ENCODE measurements at places on chromosomes 11 and 22.

DNA sequence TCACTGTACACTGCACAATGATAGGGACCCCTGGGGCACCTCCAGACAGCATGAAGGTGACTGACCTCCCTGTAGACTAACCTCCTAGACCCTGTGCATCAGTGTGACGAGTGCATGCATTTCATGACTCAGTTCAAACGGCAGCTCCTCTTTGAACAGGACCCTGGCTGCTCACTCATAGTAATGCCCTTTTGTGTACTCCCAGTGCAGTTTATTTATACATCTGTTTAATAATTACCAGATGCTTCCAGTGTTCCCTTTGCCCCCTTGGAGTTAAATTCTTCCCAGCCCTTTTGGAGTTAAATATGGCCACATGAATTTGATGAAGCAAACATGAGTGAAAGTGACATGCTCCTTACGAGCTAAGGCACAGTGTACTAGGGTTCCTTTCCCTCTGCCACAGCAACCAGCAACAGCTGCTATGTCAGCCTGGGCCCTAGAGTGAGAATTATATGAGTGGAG is 72.4 kb downstream of the PANX1 start:
- DNase-seq, result no peak

DNA sequence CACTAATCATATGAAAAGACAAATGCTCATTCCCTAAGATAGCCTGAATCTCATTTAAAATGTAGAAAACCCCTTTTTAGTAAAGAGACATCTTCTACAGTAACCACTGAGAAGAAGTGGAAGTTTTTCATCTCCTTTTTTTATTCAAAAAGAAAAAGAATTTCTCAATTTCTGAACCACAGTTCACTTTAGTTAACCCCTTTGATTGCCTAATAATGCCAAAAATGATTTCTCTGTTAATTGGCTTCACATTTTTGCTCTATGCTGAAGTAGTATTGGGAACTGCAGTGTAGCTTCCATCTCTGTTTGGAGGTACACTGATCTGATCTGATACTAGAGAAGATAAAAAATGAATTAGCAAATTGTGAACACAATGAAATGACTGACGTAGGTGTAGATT is 58.3 kb downstream of the CD44 start:
- DNase-seq, result no peak

DNA sequence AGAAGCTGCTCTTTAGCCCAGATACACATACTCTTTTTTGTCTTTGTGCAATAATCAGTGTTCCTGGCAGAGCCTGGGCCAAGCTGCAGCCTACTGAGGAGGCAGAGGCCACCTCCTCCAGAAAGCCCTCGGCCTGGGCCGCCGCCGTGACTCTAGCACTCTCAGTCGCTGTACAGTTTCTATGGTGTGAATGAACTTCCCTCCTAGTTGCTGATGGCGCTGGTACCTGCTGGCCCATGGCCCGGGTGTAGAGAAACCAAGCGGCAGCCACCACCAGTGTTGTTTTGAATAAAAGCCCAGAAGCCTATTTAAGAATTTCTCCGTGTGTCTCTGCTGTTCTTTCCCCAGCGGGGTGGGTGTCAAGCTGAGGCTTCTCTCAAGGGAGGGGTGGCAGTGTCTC is 118.9 kb downstream of the CACNA1I start:
- no peak for DNase-seq

- DNase-seq, result no peak
Measured at GRCh38 chr11:134562941-134563471, 151.0 kb upstream of the B3GAT1 start.

DNA sequence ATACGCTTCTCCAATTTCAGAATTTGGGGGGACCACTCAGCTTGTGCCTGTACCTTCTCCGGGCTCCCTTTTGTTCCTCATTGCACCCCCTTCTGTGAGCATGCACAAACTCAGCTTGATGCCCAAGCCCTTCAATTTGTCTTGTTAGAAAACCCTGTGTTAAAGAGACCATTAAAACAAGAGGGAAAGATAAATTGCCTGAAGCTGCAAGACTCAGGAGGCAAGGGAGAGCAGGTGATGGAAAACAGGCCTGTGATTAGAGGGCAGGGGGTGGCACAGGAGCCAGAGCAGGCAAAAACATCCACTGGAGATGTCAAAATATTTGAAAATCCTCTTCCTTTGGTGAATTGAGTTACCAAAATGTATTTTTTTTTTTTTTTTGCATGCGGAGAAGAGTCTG is 121.7 kb downstream of the MIAT start:
- DNase-seq, result no peak

DNA sequence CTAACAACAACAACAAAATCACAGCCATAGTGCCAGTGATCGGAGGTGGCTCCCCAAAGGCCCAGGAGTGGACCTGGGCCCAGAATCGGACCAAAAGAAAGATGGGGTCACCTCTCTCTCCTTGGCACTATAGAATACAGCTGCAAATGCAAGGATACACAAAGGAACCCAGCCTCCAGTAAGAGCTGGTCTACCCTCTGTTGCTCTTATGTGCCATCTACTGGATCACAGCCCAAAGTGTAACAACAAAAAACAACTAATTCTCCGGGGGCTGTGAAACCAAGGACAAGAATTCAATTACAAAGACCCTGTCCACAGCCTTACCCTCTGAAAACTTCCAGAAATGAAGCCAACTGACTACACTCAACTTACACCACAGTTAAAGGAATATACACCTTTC is 21.6 kb downstream of the OR8G5 start:
- no peak for DNase-seq

GRCh38 chr11:37026741-37027140 is 428.7 kb upstream of the RAG2 start:
- no peak for DNase-seq

GRCh38 chr22:49216579-49216978 is 611.1 kb downstream of the BRD1 start:
- DNase-seq, result no peak

GRCh38 chr11:30326906-30327305 is 4.0 kb downstream of the ARL14EP start:
- DNase-seq, result no peak

GRCh38 chr11:130783323-130783722 is 133.0 kb downstream of the SNX19 start:
- DNase-seq, result no peak
